ENCODE measurements at places on chromosomes 1 and 21.

- DNase-seq: no peak
Measured at GRCh38 chr21:34148826-34149558, 75.6 kb downstream of the MRPS6 start.

- DNase-seq: no peak
Measured at GRCh38 chr1:60341274-60341673, 267.7 kb upstream of the C1orf87 start.

DNA sequence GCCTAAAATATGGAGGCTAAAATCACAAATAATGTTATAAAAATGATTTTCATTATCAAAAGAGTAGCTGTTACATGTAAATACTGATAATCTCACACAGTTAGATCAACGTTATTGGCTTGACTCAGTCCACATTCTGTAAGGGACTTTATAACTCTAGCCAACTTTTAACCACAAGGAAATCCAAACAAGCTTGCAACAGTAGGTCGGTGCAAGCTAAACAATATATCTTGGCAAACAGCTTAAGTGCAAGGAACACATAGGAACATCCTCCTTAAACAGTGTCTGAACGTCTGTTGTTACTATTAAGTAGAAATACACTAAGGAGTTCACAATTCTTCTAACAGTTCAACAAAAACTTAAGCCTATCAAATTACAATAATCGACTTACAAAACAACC is 126.7 kb downstream of the EIF4G3 start:
- DNase-seq: no peak

- no peak for DNase-seq
Measured at GRCh38 chr1:108053270-108054013, 88.5 kb upstream of the VAV3 start.

- no peak for DNase-seq
Measured at GRCh38 chr1:151384584-151384983, 12.1 kb upstream of the SELENBP1 start.

- no peak for DNase-seq
Measured at GRCh38 chr1:66300972-66301451, 232.9 kb upstream of the SGIP1 start.

GRCh38 chr1:70517444-70517843 is 106.4 kb downstream of the CTH start:
- DNase-seq: no peak

DNA sequence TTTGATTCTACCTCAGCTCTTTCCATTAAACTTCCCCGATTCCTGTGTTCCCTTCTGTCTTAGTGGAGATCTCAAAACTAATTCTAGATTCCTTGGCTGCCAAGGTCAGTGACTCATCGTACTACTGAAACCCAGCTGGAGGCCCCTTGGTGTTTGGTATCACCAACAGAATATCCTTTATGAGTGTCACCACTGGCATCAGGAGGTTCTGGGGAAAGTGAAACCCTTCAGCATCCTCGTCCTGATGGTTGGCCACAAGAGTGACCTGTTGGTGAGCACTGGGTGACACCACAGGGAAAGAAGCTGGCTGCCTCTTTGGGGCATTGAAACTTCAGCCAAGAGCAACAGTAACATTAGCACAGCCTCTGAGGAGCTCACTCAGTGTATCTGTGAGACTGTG is 9.6 kb downstream of the RAB42 start:
- no peak for DNase-seq

DNA sequence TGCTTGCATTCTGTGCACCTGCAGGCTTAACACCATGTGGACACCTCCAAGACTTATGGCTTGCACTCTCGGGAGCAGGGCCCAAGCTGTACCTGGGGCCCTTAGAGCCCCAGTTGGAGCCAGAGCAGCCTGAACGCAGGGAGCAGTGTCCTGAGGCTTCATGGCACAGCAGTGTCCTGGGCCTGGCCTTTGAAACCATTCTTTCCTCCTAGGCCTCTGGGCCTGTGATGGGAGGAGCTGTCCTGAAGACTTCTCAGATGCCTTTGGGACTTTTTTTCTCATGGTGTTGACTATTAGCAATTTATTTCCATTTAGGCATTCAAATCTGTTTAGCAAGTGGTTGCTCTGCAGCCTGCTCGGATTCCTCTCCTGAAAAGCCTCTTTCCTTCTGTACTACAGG is 11.0 kb downstream of the RPTN start:
- DNase-seq: no peak

DNA sequence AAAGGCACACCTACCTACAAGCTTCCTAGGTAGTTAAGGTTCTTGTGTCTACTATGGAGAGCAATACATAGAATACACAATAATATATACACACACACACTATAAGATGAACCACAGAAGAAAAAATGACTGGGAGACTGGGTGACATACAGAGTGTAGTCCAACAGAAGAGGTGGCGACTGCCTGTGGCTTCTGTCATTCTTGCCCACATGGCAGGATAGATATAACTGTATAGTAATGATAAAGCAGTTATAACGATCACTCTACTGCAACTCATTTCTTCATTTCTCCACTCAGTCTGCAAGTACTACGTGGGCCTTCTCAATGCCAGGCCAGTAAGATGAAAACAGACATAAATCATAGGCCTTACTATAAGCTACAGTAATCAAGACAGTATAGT is 113.8 kb upstream of the EDN2 start:
- no peak for DNase-seq

DNA sequence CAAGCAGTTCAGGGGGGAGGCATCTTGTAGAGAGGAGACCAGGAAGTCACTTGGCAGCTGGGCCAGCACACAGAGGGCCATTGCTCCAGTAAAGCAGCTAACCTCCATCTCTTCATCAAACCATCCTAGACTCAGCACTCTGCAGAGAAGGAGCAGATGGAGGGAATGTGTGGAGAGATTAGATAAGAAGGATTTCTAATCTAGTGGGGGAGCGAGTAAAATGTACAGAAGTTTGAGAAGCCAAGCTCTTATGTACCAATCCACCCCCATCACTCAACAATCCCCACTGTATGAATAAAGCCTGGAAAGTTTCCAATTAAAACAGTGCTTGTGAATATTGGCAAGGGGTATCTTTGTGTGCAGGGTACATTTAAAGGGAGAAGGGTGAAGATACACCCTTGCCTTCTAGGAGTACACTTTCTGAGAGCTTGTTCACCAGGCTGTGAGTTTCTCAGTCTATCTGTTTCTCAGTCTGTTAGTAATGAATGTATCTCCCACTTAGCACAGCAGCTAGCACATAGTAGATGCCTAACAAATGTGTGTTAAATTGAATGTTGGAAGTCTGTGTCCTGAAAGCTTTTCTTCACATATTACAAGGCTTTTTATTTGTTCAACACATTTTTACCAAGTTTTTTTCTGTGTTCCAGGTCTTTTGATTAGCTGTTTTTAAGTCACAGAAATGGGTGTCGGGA is 142.7 kb upstream of the UBE2U start:
- no peak for DNase-seq

GRCh38 chr1:27509127-27510080 is 19.4 kb upstream of the WASF2 start:
- DNase-seq: no peak

GRCh38 chr21:34630536-34631143 is 15.7 kb upstream of the RCAN1 start:
- DNase-seq: no peak

DNA sequence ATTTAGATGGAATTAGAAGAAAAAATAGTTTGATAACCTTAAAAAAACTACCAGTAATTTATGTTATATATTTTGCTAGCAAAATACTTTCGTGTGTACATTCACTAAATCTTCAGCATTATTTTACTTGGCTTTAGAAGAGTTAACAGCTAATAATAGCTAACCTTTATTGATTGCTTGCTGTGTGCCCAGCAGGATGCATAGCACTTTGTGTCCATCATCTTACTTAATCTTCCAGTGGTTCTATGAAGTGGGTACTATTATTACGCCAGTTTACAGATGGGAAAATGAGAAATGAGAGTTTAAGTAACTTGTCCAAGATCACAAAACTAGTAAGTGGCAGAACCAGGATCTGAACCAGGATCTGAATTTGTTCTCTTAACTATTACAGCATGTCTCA is 41.7 kb upstream of the GPR25 start:
- no peak for DNase-seq

DNA sequence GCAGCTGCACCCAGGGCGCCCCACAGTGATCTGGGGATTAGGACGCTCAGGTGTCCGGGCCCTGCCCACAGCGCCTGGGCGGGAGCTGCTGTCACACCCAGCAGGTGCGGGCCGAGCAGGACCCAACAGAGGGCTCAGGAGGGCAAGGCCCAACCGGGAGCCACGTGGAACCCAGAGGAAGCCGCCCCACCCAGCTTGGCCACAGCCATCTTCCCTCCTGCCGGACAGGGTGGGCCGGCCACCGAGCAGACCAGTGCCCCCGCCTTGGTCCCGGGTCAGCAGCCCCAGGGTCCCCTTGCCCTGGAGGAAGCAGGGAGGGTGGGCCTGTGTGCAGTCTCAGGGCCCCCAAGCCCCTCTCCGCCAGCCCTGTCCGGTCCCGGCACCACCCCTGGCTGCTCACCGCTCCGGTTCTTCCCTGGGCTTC is 6.3 kb upstream of the TTLL10 start:
- no peak for DNase-seq

- DNase-seq: no peak
Measured at GRCh38 chr1:8711151-8711550, 106.3 kb downstream of the RERE start.

GRCh38 chr1:203437696-203438315 is 37.8 kb upstream of the PRELP start:
- no peak for DNase-seq

DNA sequence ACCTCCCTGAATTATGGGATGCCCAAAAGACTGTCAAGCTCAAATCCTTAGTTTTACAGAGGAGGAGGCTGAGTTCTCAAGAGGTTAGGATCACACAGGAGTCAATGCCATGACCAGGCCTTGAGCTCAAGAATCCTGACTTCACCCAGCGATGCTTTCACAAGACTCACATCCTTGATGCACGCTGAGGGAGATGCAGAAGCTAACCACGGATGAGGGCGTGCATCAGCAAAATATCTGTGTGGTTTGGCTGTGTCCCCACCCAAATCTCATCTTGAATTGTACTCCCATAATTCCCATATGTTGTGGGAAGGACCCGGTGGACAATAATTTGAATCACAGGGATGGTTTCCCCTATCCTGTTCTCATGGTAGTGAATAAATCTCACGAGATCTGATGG is 133.2 kb downstream of the KCNJ6 start:
- DNase-seq: no peak

Measured in stimulated activated CD4-positive, alpha-beta T cell treated with anti-CD3 and anti-CD28 coated beads, Interleukin-1b, Interleukin-23, amount 100 ng/mL, for 24 hours (primary cell).